ENCODE measurements at places on chromosomes 1 and 21.

DNA sequence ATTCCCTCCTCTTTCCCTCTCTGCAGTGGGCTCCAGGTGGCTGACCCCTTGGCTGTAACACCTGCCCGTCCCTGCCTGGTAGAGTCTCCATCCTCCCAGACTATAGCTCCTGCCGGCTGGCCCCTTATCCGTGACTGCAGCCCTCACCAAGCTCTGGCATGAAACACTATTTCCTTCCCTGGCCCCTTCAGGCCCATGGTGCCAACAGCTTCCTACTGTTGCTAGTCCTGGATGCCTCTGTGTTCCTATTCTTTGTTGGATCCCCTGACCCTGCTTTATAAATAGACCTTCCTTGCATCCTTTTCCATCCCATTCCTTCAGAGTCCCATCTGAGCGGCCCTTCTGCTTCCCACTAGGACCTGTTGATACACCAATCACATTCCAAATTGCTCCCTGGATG, 195.0 kb downstream of the ZNF326 start:
- no peak for DNase-seq

GRCh38 chr1:95085376-95085775, 12.6 kb upstream of the ALG14 start:
- no peak for DNase-seq

GRCh38 chr1:222798975-222799374, 15.9 kb upstream of the DISP1 start:
- DNase-seq: no peak

- DNase-seq: peak; percentile 88
Observed at GRCh38 chr1:16215882-16216753, 3.7 kb upstream of the ARHGEF19 start.

- DNase-seq: no peak
Observed at GRCh38 chr1:210757677-210758076, 376.3 kb downstream of the KCNH1 start.

DNA sequence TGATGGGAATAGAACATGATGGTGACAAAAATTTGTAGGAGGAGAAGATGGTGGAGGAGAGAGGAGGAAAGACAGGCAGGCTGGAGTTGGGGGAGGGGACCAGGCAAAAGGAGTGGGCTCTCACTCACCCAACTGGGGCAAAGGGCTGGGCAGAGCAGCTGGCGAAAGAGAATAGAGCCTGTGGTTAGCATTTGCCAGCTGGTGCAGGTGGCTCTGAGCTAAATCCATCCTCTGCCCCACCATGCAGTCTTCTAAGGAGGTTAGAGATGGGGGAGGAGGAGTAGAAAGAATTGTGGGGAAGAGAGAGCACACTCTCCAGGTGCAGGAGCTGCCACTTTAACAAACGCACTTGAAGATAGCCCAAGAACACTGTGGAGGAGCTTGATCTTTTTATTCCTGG, 27.6 kb upstream of the SLAMF1 start:
- no peak for DNase-seq

- no peak for DNase-seq
Observed at GRCh38 chr1:69403756-69404320, 163.9 kb upstream of the LRRC7 start.

DNA sequence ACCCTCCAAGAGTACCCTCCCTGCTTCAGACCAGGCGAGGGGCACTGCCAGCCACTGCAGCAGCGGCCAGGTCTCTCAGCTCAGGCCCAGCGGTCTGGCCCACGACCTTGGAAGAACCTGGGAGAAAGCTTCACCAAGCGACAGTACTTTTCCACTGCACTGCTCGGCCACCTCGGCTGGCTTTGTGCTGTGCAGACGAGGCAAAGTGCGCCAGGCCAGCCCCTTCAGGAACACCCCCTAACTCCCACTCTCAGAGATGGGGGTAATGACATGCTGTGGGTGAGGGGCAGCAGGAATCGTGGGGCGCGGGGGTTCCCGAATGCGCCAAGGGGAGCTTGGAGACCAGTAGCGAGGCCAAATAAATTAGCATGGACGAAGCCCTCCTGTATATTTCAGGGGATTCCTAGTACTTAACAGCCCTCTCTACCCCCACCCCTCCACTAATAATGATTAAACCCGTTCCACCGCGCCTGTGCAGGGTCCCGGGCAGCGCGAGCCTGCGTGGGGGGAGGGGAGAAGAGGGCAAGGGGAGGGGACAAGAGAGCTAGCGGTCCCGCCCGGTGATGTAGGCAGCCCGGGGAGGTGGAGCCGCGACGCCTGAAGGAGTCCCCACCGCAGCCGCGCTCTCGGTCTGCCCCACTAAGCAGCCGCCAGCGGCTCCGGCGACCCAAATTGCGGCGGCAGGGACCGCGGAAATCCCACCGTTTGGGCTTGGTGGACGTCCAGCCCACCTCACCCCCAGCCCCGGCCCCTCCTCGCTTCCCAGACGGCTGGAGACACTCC, at the start of gene FAM43B:
FAM43B (plus strand) TSS at position 629 of the 783 bp plus-strand sequence. CDS start 401 bp downstream, outside the sequence.
- DNase-seq: peak; percentile 44

DNA sequence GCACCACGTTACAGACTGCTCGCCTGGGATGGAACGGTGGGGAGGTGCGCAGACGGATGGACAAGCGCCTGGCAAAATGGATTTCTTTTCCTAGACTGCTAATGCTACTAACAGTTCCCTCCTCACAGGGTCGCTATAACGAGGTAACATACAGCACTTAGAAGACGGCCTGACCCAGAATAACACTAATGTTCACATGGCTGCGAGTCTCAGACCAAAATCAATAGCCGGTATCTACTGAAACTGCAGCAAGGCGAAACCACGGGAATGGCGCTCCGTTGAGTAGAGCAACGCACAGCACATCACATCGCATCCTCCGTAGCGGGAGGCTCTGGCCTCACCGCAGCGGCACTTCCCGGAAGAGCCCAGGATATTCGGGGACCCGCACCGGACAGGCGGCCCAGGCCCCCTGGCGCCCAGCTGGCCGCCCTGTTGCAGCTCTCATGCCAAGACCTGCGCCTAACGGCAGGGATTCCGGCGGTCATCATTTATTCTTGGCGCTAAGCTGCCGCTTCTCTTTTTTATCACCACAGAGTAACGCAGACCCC, 46.6 kb downstream of the VPS26C start:
- DNase-seq: peak; percentile 55

DNA sequence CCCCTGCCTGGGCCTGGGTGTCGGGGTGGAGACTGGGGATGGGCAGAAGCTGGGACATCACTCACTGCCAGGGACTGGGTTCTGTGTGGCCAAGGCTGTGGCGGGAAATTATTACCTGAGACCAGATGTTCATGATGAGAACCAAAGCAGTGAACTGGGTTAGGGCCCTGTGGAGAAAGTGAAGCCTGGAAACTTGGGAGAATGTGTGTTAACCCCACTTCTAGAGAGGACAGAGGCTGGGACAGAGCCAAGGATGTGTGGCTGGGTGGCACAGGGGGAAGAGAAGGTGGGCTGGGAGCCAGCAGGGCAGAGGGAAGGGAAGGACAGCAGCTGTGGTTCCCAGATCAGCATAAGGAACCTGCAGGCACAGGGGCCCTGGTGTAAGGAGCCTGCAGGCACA, 31.3 kb downstream of the CNIH3 start:
- DNase-seq: no peak

GRCh38 chr1:118184739-118185083, 317 bp downstream of the SPAG17 start:
- DNase-seq: peak; percentile 34

DNA sequence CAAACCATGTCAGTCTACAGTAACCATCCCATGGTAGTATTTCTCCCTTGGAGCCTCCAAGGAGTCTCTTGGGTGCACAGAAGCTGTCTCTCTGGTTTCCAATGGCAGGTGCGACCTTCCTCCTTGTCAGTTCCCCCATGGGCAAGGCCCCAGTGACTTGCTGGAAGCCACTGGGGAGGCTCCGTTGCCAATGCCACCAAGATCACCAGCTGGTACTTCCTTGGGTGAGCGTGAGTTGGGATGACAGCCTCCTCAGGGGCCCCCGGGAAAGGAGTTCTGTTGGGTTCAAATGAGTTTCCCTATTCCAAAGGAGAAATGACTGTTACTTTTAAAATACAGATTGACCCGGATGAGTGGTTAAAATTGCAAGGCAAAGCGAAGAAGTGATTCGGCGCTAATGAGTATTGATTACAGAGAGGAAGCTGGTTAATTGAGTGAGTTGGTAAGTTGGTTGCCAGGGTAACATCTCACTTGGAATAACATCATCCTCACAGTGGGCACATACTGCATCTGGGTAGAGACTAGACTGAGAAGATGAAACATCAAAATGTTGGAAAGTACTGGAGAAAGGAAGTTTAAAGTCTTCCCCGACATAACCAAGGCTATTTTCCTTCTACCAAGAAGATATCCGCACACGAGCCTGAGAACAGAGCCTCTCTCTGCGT, 53.0 kb upstream of the LAPTM5 start:
- no peak for DNase-seq

DNA sequence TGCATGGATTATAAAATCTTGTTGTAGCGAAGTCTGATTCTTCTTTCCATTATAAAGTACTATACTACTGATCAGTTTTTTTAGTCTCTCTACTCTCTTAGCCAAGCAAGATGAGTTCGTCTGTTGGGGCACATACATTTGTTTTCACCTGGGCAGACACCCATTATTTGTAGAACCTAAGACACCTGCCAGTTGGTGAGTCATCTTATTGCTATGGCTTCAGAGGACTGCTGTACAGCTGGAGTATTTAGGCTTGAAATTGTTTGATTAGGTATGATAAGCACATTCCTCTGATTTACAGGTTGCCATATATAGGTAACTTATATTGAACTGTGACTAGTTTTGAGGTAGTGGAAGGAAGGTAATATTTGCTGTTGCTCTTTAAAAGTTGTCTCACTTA, 17.2 kb downstream of the RBM15 start:
- DNase-seq: peak; percentile 8

- peak; percentile 83 for DNase-seq
Observed at GRCh38 chr1:154955039-154955717, 721 bp downstream of the PBXIP1 start.

DNA sequence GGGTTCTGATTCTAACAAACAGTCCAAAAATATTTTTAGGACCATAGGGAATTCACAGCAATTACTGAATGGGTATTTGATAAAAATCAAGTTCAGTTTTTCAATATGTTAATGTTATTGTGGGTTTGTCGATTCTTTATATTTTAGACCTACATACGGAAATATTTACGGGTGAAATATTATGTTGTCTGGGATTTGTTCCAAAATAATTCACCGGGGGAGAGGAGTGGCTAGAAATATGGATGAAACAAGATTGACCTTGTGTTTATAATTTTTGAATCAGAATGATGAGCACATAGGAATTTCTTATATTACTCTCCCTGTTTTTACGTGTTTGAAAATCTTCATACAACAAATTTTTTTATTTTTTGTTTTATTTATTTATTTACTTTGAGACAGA, 56.7 kb upstream of the USP1 start:
- no peak for DNase-seq
